ENCODE measurements at places on chromosomes 16 and 17.

DNA sequence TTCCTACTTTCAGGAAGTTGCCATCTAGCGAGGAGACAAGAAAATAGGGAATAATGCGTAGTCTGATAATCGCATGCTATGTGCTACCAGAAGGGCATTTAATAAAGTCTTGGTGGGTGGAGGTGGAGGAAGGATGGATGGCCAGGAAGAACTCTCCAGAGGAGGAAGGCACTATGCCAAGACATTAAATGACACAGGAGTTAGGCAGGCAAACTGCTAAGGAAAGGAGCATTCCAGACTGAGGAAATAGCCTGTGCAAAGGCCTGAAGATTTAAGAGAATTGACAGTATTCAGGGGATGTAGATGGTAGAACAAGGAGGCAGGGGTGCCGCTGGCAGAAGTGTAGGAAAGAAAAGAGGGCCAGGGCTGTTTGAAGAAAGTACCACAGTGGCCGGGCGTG lies 19.3 kb upstream of the ARHGAP44 start:
- DNase-seq, result no peak

GRCh38 chr16:13977177-13977576 lies 57.2 kb downstream of the ERCC4 start:
- DNase-seq, result no peak

GRCh38 chr17:3531266-3532101 lies 26.1 kb downstream of the TRPV3 start:
- DNase-seq, result no peak

- no peak for DNase-seq
Observed at GRCh38 chr17:47915776-47916398, 19.9 kb downstream of the SP2 start.

GRCh38 chr17:28743243-28744103 lies at the start of gene TRAF4:
TSS of gene TRAF4 (plus strand) at chr17:28744011. CDS start at chr17:28744113, 102 bp downstream.
- DNase-seq, result no peak

DNA sequence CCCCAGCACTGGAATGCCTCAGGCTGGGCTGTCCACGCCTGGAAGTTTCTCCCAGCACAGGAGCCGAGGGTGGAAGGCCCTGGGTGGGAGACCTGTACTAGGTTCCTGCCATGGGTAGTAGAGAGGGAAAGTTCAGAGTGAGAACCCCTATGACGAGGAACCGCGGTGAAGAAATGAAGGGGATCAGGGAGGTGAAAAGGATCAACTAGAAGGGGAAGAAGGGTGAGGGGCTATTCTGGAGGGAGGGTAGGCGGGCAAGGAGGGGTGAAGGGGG lies 5.4 kb downstream of the HIC1 start:
- no peak for DNase-seq

GRCh38 chr17:4900231-4901107 lies 1.1 kb downstream of the C17orf107 start:
- DNase-seq, result no peak

GRCh38 chr17:40416671-40417070 lies 1.0 kb downstream of the TOP2A start:
- no peak for DNase-seq

Data from Jurkat, Clone E6-1 (cell line).